Kidney (tissue), 22 donors: ENCODE measurements at places on chromosomes 3 and 15. TPM values are rescaled to one million over a fixed set of nuclear protein-coding genes. Genes with fewer than 3 reads are reported as not detected.

The MST1R gene
- total RNA-seq, result 29.6 TPM

DNA sequence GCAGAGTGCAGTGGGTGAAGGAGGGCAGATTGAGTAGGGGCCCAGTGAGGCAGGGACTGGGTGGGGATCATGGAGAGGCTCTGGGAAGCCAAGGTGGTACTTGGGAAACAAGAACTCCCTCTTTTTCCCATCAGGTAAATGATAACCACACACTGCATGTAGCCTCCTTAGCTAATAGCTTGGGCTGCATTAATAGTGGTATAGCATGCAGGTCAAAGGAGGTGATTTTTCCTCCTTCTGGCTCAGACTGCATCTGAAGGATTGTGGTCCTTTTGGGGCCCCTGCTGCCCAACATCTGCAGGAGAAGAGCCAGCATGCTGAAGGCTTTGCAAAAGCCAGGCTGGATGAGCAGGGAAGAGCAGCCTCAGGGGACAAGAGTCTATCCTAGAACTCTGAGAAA lies 45.4 kb downstream of the PPCDC start:
- DNase-seq, result no peak

- no peak for DNase-seq
These were observed 125.3 kb downstream of the SUCNR1 start for GRCh38 chr3:151998744-151999143.

The PCLAF gene
- 1.5 TPM for total RNA-seq

GRCh38 chr3:53311882-53312281 lies 35.5 kb downstream of the DCP1A start:
- DNase-seq, result no peak

- no peak for DNase-seq
These were observed 14.9 kb downstream of the CNTN3 start for GRCh38 chr3:74599564-74599963.

The FGF12 gene
- total RNA-seq, result 1.8 TPM

DNA sequence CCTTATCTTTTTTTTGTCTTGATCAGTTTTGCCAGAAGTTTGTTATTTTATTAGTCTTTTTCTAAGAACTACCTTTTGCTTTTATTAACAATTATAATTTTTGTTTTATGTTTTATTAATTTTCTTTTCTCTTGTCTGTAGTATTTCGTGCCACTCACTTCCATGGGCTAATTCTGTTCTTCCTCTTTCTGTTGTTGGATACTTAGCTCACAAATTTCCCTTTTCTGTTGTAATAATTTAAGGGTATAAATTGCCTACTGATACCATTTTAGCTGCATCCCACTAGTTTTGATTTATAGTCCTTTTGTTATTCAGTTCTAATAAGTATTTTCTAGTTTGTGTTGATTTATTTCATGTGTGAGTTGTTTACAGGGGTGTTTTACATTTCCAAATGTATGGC lies 48.6 kb downstream of the SNRK start:
- DNase-seq, result no peak

- DNase-seq, result no peak
These were observed 344.5 kb downstream of the MFSD1 start for GRCh38 chr3:159146392-159146791.

The AGTR1 gene
- total RNA-seq, result 5.6 TPM

GRCh38 chr15:78914027-78914764 lies 30.6 kb downstream of the CTSH start:
- DNase-seq, result no peak

DNA sequence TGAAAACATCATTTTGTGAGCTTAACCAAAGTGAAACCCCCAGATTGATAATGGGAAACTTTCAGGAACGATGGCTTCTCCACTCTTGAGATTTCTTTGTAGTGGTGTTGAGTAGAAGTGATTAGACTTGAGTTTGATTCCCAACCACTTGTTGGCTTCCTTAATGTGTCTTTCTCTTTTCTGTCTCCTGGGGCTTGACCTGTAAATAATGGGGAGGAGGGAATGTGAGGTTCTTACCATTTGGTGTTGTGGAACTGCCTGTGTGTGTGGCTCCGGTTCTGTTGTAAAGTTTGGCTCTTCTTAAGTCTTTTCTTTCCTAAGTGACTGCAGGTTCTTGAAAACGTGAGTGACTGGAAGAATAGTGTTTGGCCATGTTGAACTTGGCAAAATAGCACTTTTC lies 2.7 kb downstream of the CDV3 start:
- no peak for DNase-seq

DNA sequence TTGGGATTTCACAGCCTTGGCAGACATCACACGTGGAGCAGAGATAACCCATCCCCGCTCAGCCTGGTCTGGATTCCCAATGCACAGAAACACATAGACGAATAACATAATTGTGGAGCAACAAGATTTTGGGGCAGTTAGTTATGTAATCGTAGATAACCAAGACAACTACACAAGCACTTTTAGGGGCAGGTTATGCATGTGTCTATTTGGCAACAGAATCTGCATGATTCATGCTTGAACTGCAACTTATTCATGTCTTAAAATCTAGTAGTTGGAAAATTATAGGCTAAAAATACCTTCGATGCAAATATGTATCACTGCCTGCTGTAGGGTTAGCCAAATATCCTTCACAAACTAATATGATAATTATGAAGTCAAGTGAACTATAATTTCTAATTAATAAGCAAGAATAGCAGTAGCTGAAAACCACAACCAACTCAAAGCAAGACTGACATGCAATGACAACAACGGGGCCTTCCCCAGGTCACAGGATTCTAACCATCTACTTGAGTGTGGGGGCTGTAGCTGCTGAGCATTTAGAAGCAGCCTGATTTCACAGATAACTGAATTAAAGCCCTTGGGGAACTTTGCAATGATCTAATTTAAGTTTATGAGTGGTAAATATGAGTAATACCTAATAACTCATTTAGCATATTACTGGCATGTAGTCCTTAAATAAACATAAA lies 31.1 kb downstream of the DGKG start:
- no peak for DNase-seq

GRCh38 chr3:171257251-171258203 lies 202.7 kb downstream of the TNIK start:
- no peak for DNase-seq

DNA sequence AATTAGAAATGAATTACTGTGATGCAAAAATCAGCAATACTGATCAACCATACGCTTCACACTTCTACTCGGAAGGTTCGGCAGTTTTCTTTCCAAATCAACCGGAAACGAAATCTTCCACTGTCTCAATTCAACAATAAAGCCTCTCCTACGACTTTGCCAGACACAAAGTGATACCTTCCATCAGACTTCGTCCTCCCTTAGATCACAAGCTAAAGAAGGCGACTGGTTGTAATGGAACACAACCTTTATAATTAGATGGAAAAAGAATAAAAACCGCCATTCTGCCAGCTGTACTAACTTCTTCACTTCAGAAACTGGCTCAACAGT lies 618 bp downstream of the PARL start:
- DNase-seq, result no peak

- no peak for DNase-seq
These were observed at the start of gene SLC6A11 for GRCh38 chr3:10816019-10816862. Gene SLC6A11 (plus strand): TSS chr3:10816228. CDS start chr3:10816266, 38 bp downstream.

The ZNF717 gene
- total RNA-seq, result 19.8 TPM

DNA sequence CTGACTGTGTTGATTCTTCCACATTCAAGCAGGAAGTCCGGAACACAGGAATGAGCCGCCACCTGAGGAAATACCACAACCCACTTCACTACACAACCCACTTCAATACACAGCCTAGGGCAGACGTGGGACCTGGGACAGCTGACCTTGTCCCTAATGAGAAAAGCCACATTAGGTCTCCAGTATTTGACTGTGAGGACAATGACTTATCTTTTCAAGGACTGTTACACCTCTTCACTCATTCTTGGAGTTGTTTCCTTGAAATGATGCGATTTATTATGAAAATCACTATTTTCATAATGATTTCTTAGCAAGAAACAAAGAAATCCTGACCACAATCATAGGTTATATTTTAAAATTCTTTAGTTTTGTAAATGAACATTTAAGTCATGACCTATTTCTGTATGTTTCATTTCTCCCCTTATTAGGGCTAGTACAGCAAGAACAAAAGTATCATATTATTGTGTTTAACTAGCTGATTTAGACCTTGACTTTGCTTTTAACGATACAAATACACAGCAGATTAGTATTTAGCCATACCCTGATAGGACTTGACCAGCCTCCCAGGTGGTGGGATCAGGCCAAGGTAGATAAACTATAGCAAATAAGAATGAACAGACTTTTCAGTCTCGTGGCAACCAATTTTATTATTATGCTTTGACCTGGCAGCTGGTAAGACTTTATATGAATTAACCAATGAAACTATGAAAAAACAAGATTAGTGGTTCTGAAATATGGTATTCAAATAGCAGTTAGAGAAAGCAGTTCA lies 6.0 kb downstream of the RAB27A start:
- DNase-seq, result no peak

GRCh38 chr3:36302158-36302509 lies 78.2 kb upstream of the STAC start:
- DNase-seq, result no peak

The IGSF11 gene
- total RNA-seq, result 1.3 TPM

GRCh38 chr3:162376761-162377160 lies 880.2 kb downstream of the OTOL1 start:
- DNase-seq, result no peak
